ENCODE measurements at places on chromosomes 1 and 21.

DNA sequence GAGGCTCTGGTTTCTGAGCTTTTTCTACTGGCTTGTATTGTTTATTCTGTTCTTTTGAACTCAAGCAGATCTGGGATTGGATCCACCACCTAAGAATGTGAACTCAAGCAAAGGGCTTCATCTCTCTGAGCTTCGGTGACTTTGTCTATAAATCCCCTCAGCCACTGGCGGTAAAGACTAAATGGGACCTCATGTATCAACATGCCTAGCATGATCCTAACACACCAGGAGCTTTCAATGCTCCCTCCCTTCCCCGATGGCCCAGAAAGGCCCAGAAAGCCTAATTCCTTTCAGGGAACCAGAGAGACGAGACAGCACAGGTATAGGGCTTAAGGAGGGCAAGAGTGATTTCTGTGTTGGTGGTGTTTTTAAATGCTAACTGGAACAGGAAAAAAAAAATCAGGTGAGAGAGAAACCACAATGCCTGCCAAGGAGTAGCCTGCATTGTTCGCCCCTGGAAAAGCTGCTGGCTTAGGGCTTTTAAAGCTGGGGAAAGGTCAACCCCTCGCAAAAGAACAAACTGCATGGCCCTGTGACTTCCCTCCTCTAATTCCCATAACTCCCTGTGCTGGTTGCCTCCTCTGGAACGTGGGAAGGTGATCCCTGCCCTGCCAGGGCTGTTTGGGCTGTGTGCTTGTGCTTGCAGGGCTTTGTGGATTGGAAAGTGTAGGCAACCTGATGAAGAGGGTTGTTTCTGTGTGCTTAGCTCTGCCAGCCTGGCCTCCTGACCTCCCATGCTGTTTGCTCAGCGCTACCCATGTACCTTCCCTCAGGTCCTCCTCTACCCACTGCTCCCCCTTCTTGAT lies 147.0 kb downstream of the PLPP3 start:
- DNase-seq, result no peak

GRCh38 chr1:14366091-14367018 lies 232.1 kb upstream of the KAZN start:
- no peak for DNase-seq

- no peak for DNase-seq
Observed at GRCh38 chr1:201751872-201752271, 77.1 kb upstream of the IPO9 start.

DNA sequence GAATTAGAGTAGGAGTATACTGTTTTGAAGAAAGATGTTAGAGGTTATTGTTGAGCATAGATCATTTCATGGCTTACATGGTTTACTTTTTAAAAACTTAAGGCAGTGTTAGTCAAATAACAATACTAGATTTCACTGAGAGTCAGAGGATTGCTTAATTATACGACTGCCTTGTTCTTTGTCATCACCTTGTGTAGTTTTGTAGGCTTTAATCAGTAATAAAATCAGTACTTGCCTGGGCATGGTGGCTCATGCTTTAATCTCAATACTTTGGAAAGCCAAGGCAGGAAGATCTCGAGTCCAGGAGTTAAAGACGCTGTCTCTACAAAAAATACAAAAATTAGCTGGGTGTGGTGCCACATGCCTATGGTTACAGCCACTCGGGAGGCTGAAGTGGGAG lies 41.3 kb upstream of the GPR52 start:
- DNase-seq, result no peak

- no peak for DNase-seq
Observed at GRCh38 chr1:30756545-30757351, 826 bp downstream of the LAPTM5 start.

DNA sequence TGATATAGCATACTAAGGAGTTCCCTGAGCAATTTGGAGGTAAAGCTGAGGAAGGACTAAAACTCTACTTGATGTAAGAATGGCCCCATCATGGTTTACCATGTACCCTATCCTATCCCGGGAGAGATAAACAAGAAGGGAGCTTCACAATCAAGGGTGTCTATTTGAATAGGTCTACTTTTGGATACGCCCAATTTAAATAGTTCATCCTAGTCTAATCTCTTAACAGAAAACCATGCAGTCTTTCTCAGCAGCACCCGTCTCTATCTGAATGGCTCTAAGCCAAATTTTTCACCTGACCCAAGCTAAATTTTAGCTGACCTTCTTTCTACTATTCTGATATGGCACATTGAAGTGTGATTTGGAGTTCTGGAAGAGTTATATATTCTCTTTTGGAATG lies 122.0 kb downstream of the TNNI3K start:
- no peak for DNase-seq

GRCh38 chr21:38342739-38343138 lies 85.9 kb downstream of the KCNJ15 start:
- DNase-seq, result no peak

GRCh38 chr1:14011132-14011531 lies 311.1 kb downstream of the PRDM2 start:
- DNase-seq, result no peak

- DNase-seq, result no peak
Observed at GRCh38 chr1:36737038-36737555, 254.4 kb upstream of the CSF3R start.

DNA sequence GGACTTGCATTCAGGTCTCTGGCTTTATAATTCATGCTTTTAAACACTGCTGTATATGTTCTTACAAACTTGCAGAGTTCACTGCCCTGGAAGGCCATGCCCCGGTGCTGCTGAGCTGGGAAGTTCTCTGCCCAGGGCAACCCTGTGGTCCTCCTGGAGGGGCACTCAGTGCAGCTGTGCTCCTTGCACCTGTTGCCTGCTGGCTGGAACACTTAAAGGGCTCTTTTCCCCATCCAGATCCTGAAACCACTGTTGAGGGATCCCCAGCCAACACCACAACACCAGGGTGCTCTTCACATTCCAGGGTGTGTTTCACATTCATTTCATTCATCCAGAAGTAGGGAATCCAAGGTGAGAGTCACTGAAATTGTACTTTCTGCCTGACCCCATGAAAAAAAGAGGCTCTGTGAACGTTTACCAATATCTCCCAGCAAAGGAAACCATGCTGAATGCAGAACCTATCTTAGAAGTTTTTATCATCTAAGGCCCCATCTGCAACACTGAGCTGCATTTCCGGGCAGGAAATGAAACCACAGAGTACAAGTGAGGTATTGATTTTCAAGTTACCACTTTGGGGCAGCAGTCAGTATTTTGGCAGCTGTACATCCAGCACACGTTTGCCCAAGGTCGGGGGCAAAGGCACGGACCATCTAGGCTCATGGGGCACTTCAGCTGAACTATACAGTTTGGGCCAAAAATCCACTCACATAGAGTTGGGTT lies 16.4 kb upstream of the KIAA0040 start:
- DNase-seq, result no peak

GRCh38 chr1:160638540-160638857 lies 8.3 kb downstream of the SLAMF1 start:
- DNase-seq, result no peak

DNA sequence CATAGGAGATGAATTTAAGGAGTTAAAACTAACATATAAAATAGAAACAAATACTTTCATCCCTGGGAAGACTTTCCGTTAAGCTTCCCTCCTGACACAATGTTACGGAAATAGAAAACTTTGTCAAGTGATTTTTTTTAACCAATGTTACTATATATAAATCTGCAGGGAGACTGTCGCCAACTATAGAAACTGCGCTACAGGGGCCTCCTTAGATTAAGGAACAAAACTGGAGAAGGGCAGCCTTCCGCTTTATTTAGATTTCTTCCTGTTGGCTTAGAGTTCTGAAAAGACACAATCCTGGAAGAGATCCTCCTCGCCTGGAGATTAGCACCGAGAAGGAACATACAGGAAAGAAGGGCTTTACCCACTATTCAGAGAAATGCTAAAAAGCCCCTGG lies 1.5 kb downstream of the MGST3 start:
- DNase-seq, result no peak

- DNase-seq, result no peak
Observed at GRCh38 chr1:208272713-208273112, 28.5 kb upstream of the PLXNA2 start.

GRCh38 chr1:161304927-161305866 lies 4.6 kb downstream of the MPZ start:
- no peak for DNase-seq

DNA sequence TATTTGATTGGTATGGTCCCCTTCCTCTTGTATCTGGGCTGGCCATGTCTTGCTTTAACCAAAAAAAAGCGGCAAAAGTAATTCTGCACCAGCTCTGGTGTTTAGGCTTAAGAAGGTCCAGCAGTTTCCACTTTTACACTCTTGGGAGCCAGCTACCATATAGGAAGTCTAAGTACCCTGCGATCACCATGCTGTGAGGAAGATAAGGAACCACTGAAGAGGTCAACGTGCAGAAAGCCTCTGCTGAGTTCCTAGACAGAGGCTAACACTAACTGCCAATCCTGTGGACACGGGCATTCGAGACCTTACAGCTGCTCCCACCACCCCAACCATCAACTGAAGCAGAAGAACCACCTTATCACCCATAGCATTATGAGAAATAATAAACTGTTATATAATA lies 331.4 kb downstream of the VAV3 start:
- no peak for DNase-seq

DNA sequence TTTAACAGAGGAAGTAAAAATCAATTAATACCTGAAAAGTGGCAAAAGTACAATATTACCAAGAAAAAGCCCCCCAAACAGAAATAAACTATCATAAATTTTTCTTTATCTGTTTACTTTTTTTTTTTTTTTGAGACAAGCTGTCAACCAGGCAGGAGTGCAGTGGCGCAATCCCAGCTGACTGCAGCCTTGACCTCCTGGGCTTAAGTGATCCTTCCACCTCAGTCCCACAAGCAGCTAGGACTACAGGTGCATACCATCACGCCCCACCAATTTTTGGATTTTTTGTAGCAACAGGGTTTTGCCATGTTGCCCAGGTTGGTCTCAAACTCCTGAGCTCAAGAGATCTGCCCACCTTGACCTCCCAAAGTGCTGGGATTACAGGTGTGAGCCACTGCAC lies 8.0 kb downstream of the TFB2M start:
- DNase-seq, result no peak

- no peak for DNase-seq
Observed at GRCh38 chr1:46181343-46182260, 5.3 kb upstream of the P3R3URF start.

Measured in GM13976 (cell line).